ENCODE measurements at places on chromosomes 3 and 15. TPM values are rescaled to one million over a fixed set of nuclear protein-coding genes. Genes with fewer than 3 reads are reported as not detected.

DNA sequence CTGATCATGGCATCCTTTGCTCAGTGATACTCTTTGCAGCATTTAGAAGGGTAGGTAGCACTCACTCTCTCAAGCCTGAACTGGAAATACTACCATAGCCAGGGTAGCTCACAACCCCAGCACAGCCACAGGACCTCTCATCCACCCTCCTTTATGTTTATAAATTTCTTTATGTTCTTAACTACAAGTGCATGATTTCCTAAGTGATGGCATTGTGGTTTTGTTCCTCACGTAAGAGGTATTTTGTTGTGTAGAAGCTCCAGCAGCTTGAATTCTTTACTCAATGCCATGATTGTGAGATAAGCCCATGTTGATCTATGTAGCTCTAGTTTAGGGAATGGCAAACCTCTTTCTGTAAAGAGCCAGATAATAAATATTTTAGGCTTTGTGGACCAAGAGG is 7.9 kb upstream of the RTP3 start:
- peak; percentile 22 for DNase-seq

The NMNAT3 gene
- total RNA-seq, result not detected

The KCNAB1 gene
- 0.57 TPM for total RNA-seq

GRCh38 chr3:66989860-66990696 is 8.0 kb upstream of the KBTBD8 start:
- DNase-seq, result peak; percentile 48

The TXNRD3 gene
- total RNA-seq, result 9.9 TPM

DNA sequence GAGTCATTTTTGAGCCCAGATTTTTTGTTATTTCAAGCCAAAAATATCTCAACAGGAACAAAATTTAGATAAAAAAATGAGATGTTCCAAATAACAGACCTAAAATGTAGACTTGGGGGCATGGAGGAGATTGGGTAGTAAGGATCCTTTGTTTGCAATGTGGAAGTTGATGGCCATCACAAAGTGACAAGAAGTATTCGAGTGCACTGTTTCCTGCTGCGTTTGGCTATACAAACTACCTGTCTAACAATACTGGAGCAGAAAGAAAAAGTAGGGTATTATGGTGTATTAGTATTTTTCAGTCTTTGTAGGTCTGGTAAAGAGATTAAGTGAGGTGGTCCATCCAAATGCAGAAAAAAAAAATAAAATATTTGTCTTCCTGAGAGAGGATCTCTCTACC is 284.2 kb downstream of the C3orf38 start:
- no peak for DNase-seq

- no peak for DNase-seq
These were observed 882 bp downstream of the JMJD7 start for GRCh38 chr15:41828807-41829141.

The UROC1 gene
- not detected for total RNA-seq

DNA sequence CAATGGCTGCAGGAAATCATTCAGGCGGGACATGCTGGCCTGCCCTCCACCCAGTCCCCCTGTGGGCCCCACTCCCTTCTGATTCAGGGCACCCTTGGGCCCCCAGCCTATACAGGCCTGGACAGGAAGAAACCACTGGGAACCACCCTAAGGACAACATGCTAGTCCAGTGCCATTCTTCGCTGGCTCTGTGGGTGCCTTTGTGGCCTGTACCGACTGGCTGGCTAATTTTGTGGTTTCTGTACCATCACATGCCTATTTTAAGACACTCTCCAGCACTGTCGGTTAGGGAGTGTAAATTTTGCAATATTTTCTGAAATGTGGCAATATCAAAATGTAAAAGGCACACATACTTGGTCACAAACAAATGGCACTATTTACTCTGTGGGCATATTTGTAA is 61.4 kb upstream of the POLG start:
- DNase-seq, result peak; percentile 29

The TPRG1 gene
- total RNA-seq, result 0.19 TPM

The CFAP91 gene
- total RNA-seq, result 0.19 TPM

DNA sequence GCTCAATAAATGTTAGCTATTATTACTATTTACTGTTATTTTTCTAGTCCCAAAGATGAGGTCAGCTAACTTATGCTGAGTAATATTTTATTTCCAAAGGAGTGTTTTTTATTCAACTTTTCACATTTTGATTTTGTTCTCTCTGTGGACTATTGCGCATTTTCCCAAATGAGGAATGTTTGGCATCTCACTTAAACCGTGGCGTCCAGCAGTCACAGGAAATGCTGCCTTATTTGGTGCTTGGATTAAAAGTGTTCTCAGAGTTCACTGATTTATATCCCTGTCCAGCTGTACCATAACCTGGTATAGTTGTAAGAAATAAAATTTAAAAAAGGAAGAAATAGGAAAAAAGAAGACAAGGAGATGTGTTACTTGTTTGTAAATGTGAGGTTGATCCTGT is 166.8 kb downstream of the THSD4 start:
- DNase-seq, result peak; percentile 70

The ZNF385D gene
- total RNA-seq, result 3.9 TPM

All from LHCN-M2 (cell line).